Motor neuron (in vitro differentiated cells): ENCODE measurements at places on chromosomes 16 and 17.

GRCh38 chr16:68354816-68355215, 44.0 kb downstream of the PRMT7 start:
- ATAC-seq, result no peak

GRCh38 chr17:30021708-30022317, 80.4 kb downstream of the EFCAB5 start:
- no peak for ATAC-seq

- no peak for ATAC-seq
These were observed 28.8 kb downstream of the CACNA1H start for GRCh38 chr16:1181404-1182315.

GRCh38 chr17:57273490-57273889, 17.2 kb downstream of the MSI2 start:
- peak; percentile 63 for ATAC-seq

DNA sequence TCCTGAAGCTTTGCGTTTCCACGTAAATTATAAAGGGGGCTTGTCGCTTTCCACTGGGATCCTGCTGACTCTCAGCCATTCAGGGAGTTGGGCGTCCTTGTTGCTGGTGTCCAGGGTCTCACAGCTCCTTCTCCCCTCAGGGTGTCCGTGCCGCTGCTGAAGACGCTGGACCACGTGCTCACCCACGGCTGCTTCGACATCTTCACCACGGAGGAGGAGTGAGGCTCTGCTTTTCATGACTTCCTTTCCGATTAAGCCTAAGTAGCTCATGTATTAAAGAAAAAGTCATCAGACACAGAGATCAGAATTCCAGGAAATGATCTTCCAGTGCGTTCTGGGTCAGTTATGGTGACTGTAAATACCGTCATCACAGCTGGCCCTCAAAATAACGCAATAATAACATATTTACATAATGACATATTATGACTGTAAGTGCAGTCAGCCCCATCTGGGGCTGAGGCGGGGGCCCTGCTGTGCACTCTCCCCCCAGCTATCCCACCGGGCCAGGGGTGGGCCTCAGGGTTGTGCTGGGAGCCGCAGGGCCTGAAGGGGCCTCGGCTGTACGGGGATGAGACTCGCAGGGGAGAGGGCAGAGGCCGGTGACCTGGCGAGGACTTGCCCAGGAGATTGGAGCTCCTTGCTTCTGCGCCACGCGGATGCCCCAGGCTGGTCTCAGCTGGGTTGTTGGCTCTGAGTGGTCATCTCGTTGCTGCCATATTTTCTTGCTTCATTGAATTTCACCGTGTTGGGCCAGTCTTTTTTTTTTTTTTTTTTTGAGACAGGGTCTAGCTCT, 92.9 kb upstream of the ZNF750 start:
- ATAC-seq, result peak; percentile 56
